ENCODE measurements at places on chromosomes 2 and 18. TPM values are rescaled to one million over a fixed set of nuclear protein-coding genes. Genes with fewer than 3 reads are reported as not detected.
A peak's percentile ranks its signal among the peaks of the same experiment; 100 is the strongest.

DNA sequence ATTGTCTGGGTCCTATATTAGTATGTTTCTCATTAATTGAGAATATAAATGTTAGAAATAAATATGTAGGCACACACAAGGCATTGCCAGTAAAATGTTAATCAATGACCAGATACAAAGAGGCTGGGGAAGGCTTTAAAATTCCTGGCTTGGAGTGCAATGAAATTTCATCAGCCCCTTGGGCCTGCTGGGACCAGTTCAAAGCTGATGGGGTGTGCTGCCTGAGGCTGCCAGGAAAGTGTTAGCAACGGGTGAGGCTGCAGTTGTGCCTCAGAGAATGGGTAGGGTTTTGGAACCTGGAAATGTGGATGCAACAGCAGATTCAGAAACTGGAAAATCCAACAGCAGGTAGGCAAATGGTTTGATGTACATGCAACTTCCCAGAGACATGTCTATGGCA, 68.9 kb downstream of the DIPK1C start:
- no peaks in the 10 kb centered on the region for H3K4me1 ChIP-seq
- no peak overlapping the region for H3K4me3 ChIP-seq
- DNase-seq: no peak
- H3K27me3 ChIP-seq: no peaks in the 10 kb centered on the region

DNA sequence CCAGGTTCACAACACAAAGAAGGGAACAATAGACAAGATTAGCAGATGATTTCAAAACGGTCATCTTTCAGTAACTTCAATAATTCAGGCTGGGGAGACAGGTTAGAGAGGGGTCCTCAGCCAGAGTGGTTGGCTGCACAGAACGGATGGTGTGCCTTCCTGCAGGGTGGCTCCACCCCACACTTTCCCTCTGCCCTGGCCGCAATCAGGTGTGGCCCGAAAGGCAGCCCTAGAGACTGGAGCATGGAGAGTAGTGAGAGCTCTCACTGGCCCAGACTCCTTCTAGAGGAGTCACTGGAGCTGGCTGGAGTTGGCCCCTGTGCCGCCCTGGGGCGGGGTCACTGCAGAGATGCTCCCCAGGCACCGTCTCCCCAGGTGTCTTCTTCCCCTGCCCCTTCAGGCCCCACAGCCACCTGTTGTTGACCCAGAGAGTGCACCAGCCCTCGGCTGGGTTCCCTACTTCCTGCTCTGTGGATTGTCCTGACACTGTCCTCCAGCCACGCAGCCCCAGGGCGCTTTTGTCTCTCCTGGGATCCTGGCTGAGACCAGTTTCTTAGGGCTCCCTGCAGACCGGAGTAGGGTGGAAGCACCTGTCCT, 126.8 kb downstream of the PXDN start:
- H3K36me3 ChIP-seq: no peaks in the 10 kb centered on the region
- H3K27me3 ChIP-seq: no peaks in the 10 kb centered on the region
- H3K4me3 ChIP-seq: no peak overlapping the region
- H3K27ac ChIP-seq: no peak overlapping the region
- H3K4me1 ChIP-seq: no peaks in the 10 kb centered on the region

DNA sequence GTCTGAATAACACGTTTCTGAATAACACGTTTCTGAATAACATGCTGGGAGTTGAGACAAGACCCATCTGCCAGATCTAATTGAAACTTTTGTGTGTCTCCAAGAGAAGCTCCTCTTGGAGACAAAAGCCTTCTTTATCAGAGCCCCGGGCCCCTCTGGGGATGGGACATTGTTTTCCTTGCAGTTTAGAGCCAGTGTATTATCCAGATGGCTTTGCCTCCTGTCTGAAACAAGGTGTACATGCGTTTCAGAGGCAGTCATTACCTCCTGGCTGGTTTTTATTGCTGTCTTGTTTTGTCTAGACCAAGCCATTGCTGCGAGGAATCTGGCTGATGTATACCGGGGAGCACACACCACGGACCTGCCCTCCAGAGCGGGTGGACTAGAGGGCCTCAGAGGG, 7.8 kb downstream of the FOSL2 start:
- no peaks in the 10 kb centered on the region for H3K27me3 ChIP-seq
- H3K36me3 ChIP-seq: peaks cover 23% of the 10 kb centered on the region
- H3K4me1 ChIP-seq: peaks cover 18% of the 10 kb centered on the region
- no peak for DNase-seq
- H3K4me3 ChIP-seq: no peak overlapping the region

DNA sequence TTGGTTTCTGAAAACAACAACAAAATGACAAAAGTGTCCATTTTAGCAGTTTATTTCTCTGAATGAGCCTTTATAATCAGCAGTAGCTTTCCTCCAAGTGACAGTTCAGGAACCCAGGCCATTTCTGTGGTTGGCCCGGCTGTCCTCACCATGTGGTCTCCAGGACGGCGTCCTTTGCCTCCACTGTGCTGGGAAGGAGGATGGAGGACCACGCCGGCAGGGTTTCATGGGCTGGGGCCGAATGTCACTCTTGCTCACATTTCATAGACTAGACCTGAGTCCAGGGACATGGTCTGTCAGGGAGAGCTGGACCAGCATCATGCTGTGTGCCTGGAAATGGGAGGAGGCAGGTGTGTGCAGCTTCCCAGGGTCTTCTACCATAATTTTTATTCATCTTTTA, 50.9 kb downstream of the ARHGEF4 start:
- no peaks in the 10 kb centered on the region for H3K36me3 ChIP-seq
- DNase-seq: no peak
- H3K4me3 ChIP-seq: no peak overlapping the region
- H3K4me1 ChIP-seq: no peaks in the 10 kb centered on the region
- H3K27me3 ChIP-seq: no peaks in the 10 kb centered on the region

DNA sequence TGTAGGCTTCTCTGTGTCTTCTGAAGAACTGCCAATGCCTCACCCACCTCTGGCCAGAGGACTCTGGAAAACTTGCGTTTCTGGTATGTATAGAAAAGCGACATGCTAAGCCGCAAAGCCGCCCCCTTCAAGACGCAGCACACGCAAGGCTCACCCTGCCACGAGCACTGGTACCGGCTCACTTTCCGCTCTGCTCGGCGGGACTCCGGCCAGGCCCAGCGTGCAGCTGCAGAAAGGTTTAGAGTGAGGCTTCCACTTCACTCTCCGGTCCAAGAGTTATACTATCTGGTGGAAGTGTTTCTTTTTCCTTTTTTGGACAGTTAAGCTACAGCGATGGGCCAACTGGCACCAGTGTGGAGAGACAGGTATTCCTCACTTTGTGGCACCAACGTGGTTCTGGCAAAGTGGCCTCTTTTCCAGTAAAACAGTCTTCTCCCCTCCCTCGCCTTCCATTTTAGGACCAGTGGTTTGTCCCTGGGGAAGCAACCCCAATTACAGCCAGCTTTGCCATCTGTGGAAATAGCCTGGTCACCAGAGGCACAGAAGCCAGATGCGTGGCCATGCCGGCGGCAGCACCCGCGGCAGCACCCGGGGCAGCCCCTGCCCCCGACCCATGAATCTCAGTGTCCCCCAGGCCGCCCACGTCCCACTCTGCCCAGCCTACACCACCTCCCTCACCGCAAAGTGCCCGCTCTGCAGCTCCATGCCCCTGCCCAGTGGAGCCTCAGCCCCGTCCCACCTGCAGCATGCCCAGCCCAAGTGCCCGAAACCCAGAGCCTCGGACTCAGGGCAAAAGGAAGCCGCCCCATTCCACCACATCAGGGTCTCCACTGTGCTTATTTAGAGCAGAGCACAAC, 91.6 kb upstream of the CTDP1 start:
- H3K4me1 ChIP-seq: no peaks in the 10 kb centered on the region
- no peaks in the 10 kb centered on the region for H3K27me3 ChIP-seq
- no peak overlapping the region for H3K4me3 ChIP-seq
- H3K27ac ChIP-seq: no peak overlapping the region
- no peak for DNase-seq

- H3K4me3 ChIP-seq: peak overlapping the region; percentile 89
- H3K36me3 ChIP-seq: peaks cover 10% of the 10 kb centered on the region
- H3K27ac ChIP-seq: peak overlapping the region; percentile 71
- peaks cover 2% of the 10 kb centered on the region for H3K4me1 ChIP-seq
Observed at GRCh38 chr2:74472945-74473258, 422 bp upstream of the MRPL53 start.

DNA sequence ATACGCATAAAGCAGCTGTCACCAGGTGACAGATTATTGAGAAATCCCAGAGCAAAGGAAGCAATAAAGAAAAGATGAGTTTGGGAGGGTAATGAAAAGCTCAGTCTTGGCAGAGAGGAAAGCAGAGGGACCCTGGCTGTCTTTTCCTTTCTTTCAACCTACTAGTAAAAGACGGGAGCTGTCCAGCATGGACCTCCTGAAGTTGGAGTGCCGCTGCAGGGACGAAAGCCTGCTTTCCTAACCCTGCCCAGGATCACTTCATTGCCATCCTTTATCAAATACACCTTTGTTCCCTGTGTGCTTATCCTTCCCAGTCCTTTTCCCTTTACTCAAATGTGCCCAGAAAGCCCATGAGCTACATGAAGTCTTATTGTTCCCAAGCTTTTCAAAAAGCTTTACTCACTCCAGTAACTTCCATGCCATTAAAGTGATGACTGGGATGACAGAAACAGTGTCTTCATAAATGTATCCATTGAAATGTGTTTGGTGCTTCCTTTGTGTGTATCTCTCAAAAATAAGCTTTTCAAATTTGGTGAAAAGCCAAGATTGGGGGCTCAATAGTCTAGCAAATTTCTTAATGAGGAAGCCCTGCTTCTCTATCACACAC, 3.7 kb upstream of the SPR start:
- peaks cover 2% of the 10 kb centered on the region for H3K4me1 ChIP-seq
- no peaks in the 10 kb centered on the region for H3K36me3 ChIP-seq
- no peaks in the 10 kb centered on the region for H3K27me3 ChIP-seq

DNA sequence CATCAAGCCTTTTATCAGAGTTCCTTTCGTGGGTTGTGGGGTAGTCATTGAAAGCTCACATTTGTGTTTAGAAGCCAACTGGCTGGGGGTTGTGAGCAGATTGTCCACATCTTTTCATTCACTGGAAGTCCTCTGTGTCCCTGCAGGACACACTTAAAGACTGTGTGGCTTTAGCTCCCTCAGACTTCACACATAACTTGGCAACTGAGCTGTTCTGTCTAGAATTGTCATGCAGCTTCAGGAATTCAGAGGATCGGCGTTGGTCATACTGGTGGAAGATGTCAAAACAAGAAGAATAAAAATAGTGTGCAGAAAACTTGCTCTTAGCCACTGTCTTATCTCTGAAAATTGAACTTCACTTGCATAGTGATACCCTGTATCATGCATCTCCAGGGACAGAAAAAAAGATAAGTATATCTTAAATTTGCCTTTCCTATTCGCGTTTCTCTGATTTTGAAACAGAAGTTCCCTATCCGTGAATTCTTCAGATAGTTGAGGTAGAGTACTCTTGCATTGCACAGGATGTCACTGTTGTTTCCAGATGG, 49.6 kb downstream of the TRAPPC12 start:
- H3K27ac ChIP-seq: no peak overlapping the region
- peaks cover 9% of the 10 kb centered on the region for H3K36me3 ChIP-seq
- DNase-seq: no peak
- no peaks in the 10 kb centered on the region for H3K4me1 ChIP-seq
- H3K27me3 ChIP-seq: no peaks in the 10 kb centered on the region

DNA sequence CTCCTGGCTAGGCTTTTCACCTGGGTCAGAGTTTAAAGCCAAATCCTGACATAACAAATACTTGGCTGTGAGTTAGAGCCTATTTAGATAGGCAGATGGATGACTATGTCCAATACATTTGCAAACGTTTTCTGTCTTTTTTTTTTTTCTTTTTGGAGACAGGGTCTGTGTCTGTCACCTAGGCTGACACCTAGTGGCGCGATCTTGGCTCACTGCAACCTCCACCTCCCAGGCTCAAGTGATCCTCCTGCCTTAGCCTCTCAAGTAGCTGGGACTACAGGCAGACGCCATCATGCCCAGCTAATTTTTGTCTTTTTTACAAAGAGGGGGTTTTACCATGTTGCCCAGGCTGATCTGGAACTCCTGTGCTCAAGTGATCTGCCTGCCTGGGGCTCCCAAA, 124.8 kb downstream of the DYM start:
- H3K36me3 ChIP-seq: no peaks in the 10 kb centered on the region
- no peaks in the 10 kb centered on the region for H3K27me3 ChIP-seq
- H3K4me3 ChIP-seq: no peak overlapping the region
- no peaks in the 10 kb centered on the region for H3K4me1 ChIP-seq

GRCh38 chr2:187989925-187990623, 301.6 kb upstream of the GULP1 start:
- H3K4me3 ChIP-seq: no peak overlapping the region
- H3K4me1 ChIP-seq: no peaks in the 10 kb centered on the region
- H3K36me3 ChIP-seq: no peaks in the 10 kb centered on the region

GRCh38 chr2:212991120-212991519, 160.3 kb downstream of the IKZF2 start:
- no peaks in the 10 kb centered on the region for H3K36me3 ChIP-seq
- H3K4me1 ChIP-seq: no peaks in the 10 kb centered on the region
- no peaks in the 10 kb centered on the region for H3K27me3 ChIP-seq
- no peak overlapping the region for H3K4me3 ChIP-seq
- DNase-seq: no peak
- no peak overlapping the region for H3K27ac ChIP-seq

DNA sequence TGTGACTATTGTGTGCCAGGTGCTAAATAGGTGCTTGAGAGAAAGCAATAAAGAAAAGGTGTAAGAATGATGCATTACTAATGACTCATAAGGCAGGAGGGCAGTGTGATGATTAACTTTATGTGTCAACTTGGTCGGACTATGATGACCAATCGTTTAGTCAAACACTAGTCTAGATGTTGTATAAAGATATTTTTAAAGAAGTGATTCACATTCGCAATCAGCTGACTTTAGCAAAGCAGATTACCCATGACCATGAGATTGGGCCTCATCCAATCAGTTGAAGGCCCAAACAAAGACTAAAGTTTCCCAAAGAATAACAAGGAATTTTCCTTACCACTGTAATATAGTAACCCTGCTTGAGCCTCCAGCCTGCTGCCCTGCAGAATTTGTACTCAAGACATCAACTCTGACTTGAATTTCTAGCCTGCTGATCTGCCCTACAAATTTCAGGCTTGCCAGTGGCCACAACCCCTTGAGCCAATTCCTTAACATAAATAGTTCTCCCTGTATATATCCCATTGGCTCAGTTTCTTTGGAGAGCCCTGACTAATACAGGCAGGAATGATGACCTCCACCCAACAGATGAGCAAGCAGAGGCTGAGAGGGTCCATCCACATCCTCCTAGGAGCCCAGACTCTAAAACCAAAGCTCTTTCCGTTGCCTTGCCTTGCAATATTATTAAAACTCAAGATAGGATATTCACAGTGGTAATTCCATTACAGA, 132.6 kb downstream of the ACTR3 start:
- DNase-seq: peak; percentile 94
- H3K36me3 ChIP-seq: no peaks in the 10 kb centered on the region
- no peaks in the 10 kb centered on the region for H3K27me3 ChIP-seq
- H3K4me3 ChIP-seq: no peak overlapping the region

- H3K36me3 ChIP-seq: peaks cover 1% of the 10 kb centered on the region
- peaks cover 8% of the 10 kb centered on the region for H3K27me3 ChIP-seq
- DNase-seq: peak; percentile 87
- no peaks in the 10 kb centered on the region for H3K4me1 ChIP-seq
- no peak overlapping the region for H3K27ac ChIP-seq
- H3K4me3 ChIP-seq: peak overlapping the region; percentile 34
Observed at GRCh38 chr2:230824406-230824978, 40.2 kb upstream of the ITM2C start.

The KCNJ13 gene
- total RNA-seq: not detected

The FOXI3 gene
- not detected for total RNA-seq

The APCDD1 gene
- total RNA-seq: 17.3 TPM

The TACR1 gene
- not detected for total RNA-seq

The RAB6C gene
- total RNA-seq: not detected

The CASP8 gene
- 31.5 TPM for total RNA-seq

The IL36A gene
- total RNA-seq: not detected
